ENCODE measurements at places on chromosomes 16 and 17. TPM values are rescaled to one million over a fixed set of nuclear protein-coding genes. Genes with fewer than 3 reads are reported as not detected.
A peak's percentile ranks its signal among the peaks of the same experiment; 100 is the strongest.

DNA sequence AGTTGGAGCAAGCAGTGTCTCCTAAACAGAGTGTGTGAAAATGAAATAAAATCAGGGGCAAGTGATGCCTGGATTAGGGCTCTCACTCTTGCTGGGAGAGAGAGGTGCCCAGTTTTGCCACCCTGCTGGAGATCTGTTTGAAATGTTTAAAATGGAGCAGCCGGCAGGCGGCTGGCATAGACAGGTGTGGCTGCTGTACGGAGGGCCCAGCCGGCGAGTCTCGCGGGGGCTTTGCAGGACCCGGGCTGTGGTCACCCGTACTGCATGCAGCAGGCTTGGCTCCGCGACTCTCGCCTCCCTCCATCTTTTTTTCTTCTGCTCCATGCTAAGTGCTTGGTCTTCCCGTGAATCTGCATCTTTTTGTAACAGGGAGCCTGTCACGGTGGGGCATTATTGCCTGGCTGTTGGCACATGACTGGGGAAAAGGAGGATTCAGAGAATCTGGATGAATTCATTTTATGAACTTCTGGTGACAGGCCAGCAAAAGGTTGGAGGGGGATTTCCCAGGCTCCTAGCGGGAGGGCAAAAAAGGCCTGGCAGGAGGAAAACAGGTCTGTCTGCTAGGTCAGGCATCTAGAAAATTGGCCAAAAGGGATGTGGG is 1.8 kb downstream of the ZNRF1 start:
- DNase-seq: no peak

DNA sequence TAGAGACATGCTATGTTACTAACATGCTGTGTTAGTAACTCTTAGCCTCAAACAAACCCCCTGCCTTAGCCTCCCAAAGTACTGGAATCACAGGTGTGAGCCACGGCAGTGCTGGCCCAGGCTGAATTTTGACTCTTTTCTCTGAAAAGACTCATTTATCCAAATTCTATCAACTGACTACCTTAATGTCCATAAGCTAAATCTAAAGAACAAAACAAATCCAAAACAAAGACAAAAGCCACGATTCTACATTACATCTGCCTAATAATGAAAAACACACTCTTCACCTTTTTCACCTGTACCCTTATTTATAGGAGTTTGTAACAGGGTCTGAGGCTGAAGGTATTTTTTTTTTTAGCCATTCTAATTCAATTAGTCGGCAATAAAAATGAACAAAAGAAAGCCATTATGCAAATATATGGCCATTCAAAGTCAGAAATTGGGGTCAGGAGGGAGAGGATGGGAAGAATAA is 432.5 kb downstream of the RBFOX1 start:
- DNase-seq: no peak

- DNase-seq: no peak
Measured at GRCh38 chr17:66398617-66399016, 96.2 kb downstream of the PRKCA start.

GRCh38 chr16:72996291-72997062 is 51.5 kb downstream of the ZFHX3 start:
- DNase-seq: no peak

DNA sequence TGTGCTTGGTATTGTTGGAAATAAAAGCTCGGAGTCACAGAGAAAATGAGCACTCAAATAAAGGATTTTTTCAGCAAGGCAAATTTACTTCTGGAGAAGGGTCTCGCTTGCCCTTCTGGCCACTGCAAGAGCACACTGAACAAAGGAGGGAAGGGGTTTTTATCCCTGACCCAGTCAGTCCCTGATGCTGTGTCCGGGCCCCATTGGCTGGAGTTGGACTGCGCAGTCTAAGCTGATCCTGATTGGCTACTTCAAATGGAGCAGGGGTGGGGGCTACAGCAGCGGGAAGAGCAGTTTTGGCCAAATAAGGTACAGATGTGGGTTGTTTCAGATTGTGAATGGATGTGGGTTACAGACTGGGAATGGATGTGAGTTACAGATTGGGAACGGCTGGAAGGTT is 4.3 kb upstream of the NLRP1 start:
- no peak for DNase-seq

DNA sequence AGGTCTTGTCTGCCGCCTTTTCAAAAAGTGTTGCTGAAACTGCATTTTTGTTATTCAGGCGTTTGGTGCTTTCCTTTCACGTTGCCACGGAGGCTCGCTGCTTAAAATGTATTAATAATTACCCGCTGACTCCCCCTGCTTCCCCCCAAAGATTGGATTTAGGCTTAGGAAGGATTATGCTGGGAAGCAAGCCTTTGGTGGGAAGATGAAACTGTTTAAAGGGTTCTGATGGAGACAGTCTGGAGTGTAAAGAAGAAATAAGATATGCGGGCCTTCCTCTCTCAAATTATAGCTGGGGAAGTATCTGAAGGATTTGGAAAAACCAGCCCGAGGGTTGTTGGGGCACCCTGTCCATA is 1.1 kb downstream of the KSR1 start:
- no peak for DNase-seq

- no peak for DNase-seq
Measured at GRCh38 chr16:23330583-23331249, 28.6 kb downstream of the SCNN1B start.

DNA sequence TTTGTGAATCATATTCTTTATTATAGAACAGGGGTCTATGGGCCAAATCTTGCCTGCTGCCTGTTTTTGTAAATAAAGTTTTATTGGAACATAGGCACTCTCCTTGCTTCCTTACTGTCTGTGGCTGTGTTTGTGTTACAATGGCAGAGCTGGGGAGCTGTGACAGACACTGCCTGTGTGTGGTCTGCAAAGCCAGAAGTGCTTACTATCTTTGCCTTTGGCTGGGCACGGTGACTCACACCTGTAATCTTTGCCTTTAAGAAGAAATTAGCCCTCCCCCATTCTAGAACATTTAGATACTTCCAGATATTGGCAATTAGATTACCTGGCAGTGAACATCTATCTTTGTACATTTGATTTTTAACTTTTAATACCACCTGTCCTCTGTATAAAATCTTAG is 308.3 kb downstream of the FOXL1 start:
- no peak for DNase-seq

GRCh38 chr17:81064678-81065475 is 29.9 kb downstream of the BAIAP2 start:
- DNase-seq: no peak

- DNase-seq: no peak
Measured at GRCh38 chr16:54316095-54316889, 29.7 kb upstream of the IRX3 start.

DNA sequence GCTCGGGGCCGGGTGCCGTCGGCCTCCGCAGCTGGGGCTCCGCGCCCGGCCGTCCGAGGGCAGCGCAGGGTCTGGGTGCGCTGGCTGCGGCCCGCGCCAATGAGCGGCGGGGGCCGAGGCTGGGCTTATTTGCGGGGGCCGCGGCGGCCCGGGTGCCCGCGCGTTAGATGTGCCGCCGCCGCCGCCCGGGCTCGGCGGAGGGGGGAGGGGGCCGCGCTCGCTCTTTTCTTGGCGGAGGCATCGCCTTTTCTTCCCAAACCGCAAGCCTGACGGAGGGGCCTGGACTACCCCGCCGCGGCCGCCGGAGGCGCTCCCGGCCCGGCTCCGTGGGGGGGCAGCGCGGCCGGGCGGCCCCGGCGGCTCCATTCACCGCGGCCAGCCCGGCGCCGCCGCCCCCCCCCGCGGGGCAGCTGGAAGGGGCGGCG is at the start of gene NOTUM:
Gene NOTUM, minus strand, starts transcription at position 101 of the 425 bp plus-strand sequence. CDS start 278 bp downstream, outside the sequence.
- DNase-seq: peak; percentile 54

DNA sequence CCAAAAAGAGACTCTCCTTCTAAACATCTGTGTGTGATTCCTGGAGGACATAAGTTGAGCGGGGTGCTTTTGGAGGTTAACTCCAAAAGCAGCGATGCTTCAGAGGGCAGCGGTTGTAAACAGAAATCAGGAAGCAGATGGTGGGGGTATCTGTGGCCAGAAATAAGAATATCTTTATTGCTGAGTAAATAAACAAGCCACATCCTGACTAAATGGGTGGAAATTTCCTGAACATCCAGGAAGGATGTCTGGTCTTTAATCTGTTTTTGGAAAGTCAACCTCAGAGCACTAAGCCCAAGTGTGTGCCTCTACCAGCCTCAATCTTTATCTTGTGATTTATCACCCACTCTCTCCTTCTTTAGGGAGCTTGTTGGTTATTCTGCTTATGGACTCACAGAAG is 123.3 kb downstream of the CDH13 start:
- DNase-seq: no peak

DNA sequence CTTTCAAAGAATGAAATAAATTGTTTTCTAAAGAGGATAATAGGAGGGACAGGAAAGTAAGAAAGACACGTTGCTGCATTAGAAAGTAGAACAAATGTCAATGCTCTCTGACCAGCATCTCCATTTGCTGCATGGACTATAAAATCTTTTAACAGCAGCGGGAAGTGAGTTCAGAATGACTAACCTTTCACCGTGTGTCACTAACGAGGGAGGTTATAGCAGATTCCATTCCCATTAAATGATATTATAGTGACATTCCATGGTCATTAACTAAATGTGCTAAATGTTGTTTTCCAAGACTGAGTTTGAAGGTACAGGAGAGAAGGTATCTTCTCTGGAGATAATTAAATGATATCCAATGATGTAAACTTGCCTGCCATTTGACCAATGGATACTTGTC is 127.1 kb upstream of the HS3ST3A1 start:
- no peak for DNase-seq

GRCh38 chr17:82314012-82314726 is 3.2 kb downstream of the CD7 start:
- no peak for DNase-seq

DNA sequence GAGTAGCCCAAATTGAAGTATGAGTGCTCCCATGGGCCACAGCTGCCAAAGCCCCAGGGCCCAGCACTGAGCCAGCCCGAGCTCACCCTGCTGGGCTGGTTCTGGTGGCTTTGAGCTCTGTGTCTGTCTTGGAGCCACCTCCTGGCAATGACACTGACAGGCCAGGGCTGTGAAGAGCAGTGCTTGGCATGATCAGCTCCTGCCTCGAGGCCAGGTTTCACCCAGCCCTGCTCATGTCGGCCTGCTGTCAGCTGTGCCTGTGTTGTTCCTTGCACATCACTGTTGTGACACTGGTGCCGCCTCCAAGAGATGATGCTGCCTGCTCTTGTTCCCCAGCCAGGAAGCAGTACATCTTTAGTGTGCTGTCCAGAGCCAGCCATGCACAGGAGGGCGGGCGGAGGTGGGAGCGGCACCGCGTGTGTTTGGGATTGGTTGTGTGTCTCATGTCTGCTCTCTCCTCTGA is 26.0 kb downstream of the PLD6 start:
- no peak for DNase-seq

DNA sequence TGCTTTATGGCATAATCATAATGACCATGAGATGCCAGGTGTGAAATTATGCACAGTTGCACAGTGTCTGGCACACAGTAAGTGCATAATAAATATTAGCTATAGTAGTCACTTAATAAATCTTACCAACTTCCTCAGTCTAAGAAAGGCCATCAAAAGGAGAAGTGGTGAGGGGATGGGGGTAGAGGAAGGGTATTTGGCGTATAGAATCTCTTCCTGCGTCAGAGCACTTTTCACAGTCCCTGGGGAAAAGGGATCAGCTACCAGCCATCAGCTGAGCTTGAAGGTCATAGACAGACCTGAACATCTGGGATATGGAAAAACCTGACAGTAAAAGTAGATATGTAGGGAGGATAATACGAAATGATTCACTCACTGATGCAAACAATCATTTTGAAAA is 5.8 kb downstream of the CRHR1 start:
- DNase-seq: no peak

DNA sequence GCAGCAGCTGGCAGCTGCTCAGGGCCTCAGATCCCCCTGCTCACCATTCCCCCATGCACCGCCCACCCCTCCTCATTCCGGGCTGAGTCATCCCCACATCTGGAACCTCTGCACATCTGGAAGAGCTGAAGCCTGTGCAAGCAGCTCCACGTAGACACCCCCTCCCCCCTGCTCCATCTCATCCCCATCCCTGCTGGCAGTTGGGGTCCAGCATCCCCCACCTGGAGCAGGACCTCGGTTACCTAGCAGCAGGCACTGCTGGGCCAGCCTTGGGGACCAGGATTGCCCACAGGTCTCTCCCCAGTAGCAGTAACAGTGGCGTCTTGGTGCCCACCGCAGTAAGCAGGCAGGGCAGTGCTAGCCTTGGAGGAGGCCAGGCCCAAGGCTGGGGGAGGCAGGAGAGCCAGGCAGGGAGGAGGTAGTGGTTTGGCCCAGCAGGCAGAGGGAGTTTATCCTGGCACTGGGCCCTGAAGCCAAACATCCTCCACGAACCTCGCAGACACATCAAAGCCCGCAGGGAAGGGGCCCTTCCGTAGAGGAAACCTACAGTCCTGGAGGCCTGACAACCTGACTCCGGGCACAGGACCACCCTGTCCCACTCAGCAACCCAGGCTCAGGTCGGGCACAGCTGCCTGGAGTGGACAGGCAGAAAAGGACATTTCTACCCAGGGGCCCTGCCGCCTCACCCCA is 7.7 kb upstream of the TMEM92 start:
- peak; percentile 51 for DNase-seq

DNA sequence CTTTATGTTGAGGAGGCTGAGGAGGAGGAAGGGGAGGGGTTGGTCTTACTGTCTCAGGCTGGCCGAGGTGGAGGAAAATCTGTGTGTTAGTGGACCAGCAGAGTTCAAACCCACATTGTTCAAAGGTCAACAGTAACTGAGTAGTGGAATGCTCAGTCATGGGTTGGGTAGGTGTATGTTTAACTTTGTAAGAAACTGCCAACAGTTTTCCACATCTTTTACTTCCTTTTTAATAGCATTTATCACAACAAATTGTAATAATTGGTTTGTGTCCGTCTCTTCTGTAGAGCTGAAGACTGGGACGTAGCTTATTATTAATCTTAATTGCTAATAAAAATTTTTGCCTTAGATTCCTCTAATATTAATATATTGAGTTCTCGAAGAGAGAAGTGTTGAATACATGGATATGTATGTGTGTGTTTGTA is 5.3 kb downstream of the ATP6V0A1 start:
- DNase-seq: no peak

DNA sequence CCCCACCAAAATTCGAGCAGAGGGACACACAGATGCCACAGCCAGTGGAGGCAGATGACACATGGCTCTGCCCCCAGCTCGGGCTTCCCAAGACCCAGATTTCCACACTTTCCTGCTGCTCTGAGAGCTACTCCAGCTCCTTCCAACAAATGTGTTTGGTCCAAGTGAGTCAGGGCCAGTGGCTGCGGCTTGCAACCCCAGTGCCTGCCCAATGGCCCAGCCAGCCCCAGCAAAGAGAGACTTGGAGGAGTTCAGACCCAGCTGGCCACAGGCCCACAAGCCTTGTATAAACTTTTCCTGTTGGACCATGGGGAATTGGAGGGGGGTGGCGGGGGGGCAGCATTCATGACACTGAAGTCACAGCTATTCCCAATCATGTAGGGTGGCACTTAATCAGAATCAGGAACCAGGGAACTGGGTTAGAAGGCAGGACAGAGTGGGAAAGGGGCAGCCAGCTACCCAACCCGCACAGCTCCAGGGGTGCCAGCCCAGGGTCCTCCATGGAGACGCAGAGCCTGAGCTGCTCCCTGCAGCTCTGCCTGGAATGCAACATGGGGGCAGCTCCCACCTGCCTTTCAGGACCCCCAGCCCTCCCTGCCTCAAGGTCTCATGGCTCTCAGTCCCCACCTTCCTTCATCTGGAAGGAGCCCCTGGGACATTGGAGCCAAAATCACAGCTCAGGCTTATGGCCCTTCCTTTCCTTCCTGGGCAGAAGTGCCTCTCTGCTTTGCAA is 17.5 kb upstream of the C16orf78 start:
- DNase-seq: peak; percentile 75

GRCh38 chr16:8083560-8083959 is 506.8 kb downstream of the TMEM114 start:
- no peak for DNase-seq

Gene GAS7
- 10.9 TPM for total RNA-seq

Gene USH1G
- not detected for total RNA-seq

Gene TBC1D3I
- not detected for total RNA-seq

Gene CDH13
- total RNA-seq: 22.8 TPM

Gene RAB11FIP3
- 89.5 TPM for total RNA-seq

Gene PNMT
- total RNA-seq: 15.3 TPM
